ENCODE measurements at places on chromosomes 2 and 18. TPM values are rescaled to one million over a fixed set of nuclear protein-coding genes. Genes with fewer than 3 reads are reported as not detected.

- DNase-seq = no peak
These were observed 61.6 kb downstream of the POLR1A start for GRCh38 chr2:86044045-86044444.

Gene CDH2
- polyA plus RNA-seq = 109 TPM

DNA sequence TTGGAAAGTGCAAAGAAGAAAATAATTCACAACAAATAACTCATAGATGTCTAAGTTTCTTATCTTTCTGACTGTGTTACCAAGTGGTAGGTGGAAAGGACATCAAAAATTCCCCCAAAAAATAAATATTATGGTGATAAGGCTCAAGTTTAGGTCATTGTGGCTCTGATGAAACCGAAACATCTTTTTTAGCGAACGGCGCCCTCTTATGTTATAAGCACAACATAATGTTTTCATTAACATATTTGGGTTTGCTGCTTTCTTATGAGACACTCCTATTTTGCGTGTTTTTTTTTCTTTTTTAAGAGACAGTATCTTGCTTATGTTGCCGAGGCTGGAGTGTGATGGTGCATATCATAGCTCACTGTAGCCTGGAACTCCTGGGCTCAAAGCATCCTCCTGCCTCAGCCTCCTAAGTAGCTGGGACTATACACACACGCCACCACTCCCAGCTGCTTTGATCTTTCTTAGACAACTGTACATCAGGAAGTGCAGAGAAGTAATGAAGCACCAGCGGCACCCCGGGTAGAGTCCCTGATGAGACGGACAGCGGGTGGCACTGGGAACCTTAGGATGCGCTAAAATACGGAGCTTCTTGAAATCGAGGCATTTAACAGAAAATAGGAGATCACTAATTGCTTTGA, 38.5 kb upstream of the SLC35G4 start:
- DNase-seq = no peak

Gene MAL
- 263 TPM for polyA plus RNA-seq

DNA sequence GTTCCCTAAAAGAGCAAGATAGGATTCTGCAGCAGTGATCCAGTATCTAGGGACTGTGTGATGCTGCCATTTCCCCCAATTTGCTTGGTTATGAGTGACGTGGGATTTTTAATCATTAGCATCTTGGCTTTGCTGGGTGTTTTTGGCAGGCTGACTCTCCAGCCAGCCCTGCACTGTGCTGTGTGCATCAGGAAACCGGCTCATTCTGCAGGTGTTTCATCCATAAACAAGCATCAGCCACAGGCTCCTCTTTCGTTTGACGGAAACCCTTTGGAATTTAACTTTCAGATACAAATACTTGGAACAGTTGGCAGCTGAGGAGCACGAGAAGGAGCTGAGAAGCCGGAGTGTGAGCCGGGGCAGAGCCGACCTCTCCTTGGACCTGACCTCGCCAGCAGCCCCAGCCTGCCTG, 135.9 kb downstream of the TPGS2 start:
- no peak for DNase-seq

DNA sequence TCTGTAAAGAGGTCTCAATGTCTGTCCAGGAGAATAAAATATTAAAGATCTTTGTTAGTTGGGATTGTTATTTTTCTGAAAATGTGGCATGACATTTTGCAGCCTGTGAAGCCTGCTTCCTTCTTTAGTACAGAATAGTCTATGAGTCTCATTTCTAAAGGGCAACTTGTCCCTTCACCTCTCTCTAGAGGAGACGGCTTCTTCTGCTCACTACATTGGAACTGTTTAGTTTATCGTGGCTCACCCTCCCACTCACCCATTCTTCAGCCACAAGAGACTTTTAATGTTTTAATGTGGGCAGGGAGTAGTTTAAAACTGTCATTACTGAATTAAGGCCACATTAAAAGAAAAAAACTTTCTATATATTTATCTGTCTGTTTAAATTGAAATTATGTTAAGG, 161.0 kb downstream of the BARD1 start:
- DNase-seq = no peak

Gene ABCG8
- 0.88 TPM for polyA plus RNA-seq

Gene CDH19
- 0.22 TPM for polyA plus RNA-seq

DNA sequence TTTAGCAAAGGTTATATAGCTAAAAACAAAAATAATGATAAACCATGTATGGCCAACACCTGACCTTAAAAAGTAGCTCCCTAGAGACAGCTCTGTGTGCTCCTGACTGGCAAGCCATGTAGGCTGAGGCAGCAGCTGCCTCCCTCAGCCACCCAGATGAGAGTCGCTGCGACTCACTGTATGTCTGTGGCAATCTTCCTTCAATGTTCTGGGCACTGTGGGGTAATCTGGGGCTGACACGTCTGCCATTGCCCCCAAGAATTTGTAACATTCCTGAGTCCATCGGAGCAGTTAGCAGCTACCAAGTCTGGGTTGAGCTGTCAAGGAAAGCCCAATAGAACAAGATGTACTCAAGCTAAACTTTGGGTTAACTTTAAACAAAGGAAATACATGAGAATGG, 106.4 kb upstream of the DAPL1 start:
- no peak for DNase-seq

DNA sequence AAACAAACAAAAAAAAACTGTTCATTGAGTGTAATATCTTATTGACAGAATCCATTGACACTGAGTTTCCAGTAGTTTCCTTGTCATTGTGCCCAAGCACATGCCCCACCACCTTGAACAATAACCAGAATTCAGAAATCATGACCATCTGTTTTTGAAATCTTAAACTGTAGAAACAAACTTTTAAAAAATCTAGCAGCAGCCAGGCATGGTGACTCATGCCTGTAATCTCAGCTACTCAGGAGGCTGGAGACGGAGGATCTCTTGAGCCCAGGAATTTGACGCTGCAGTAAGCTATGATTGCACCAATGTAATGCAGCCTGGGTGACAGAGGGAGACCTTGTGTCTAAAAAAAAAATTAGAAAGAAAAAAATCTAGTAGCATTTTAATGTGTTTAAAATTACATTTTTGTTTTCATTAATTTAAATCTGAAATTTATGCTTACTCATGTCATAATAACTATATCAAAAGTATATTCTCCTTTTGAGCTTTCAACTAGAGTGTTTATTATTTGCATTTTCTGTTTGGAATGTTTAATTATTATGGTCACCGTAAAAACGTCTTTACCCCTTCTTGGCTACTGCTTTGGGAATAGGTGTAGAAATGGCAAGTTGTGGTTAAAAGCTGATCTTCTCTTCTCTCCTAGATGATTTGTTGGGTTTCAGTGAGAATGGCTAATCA, 25.2 kb upstream of the STON1 start:
- no peak for DNase-seq

GRCh38 chr2:39099870-39100728, 20.8 kb downstream of the SOS1 start:
- no peak for DNase-seq

GRCh38 chr18:59380706-59381105, 21.6 kb upstream of the LMAN1 start:
- DNase-seq = no peak
